ENCODE measurements at places on chromosomes 11 and 22.

- DNase-seq, result no peak
These were observed 76.4 kb upstream of the PPARA start for GRCh38 chr22:46073683-46074504.

DNA sequence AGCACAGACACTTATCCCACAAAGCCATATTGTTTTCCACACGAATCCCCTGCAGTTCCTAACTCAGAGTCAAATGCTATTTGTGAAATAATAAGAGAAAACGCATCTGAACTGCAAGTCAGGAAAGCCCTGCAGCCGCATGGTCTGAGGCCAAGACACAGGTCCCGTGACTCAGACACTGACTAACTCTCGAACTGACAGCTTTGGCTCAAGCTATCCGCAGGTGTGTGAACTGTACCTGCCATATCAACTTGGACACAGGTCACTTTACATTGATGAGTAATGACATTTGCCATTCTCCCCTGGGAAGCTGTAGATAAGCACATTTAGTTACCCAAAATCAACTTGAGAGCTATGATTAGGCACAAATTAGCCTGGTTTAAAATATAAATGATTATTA lies 34.9 kb upstream of the NFRKB start:
- DNase-seq, result no peak

DNA sequence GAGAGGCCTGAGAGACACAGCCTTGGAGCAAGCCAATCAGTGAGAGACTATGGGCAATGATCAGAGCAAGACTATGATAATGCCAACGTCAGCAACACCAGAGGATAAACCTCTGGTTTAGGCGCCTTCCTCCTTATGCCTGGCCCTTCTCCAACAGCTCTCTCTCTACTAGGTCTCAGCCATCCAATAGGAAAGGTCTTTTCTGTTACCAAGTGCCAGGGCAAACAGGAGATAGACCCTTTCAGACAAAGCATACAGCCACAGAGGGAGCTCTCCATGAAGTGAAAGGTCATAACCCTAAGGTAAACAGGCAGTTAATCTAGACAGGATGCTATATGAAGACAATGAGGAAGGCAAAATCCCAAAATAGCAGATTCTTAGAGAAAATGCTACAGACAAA lies 9.5 kb downstream of the STK33 start:
- DNase-seq, result no peak

- no peak for DNase-seq
These were observed 28.0 kb upstream of the KRTAP5-6 start for GRCh38 chr11:1668911-1669473.

DNA sequence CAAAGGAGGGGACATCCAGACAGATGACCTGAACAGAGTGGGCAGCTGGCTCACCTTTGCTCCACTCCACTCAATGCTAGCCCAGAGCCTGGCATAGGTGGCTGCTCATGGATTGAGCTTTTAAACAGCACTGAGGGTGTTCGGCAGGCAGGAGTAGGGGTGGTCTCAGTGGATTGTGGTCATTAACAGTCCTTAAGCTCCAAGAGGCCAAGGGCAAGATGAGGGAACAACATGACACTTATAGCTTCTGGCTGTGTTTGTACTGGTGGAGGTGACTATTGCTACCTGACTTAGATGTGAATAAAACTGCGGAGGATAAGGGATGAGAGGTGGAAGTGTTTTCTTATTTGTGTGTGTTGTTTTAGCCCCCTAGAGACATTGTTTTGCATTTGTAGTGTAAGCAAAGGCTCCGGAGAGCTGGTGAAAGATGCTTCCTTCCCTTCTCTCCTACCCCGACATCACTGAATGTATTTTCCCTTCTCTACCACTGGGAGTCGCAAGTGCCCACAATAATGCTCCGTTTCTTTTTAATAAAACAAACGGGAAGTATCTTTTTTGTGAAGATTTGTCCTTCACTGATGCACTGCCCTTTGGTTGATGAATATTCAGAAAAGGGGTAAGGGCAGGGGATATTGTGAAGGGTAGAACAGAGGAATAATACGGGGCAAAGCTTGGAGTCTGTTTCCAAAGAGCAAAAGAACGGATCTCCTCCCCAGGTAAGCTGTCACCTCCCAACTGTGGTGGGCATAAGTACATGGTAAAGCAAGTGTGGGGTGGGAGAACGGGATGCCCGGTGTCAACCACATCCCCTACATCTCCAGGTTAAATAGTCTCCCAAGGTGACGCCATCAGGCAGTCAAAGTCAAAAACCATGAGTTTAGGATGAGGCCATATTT lies 27.5 kb upstream of the MTNR1B start:
- peak; percentile 59 for DNase-seq

DNA sequence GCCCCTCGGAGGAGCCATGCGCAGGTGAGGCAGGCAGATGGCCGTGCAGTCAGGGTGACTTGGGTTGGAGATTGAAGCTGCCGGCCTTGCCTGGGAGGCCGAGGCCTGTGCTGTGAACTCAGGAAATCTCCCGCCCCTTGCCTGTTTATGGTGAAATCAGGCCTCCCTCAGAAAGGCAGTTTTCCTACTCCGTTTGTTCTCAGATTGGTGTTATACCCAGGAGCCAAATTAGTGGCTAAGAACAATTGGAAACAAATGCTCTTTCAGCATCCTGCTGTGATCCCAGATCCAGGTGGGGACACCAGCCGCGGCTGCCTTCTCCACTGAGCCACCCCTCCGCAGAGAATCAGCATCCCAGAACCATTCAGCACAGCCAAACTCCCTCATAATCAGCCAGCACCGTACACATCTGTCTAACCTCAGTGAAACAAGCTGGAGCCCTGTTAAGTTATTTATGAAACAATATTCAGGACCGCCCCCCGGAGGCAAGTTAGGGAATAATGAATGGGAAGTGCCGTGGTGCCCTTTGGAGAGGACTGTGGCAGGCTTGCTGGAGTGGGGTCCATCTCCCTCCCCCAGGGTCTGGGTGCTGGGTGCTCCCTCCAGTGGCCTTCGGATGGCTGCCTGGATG lies 60.0 kb downstream of the PKNOX2 start:
- DNase-seq, result peak; percentile 38

- no peak for DNase-seq
These were observed 4.3 kb upstream of the LRP5 start for GRCh38 chr11:68308068-68308467.

DNA sequence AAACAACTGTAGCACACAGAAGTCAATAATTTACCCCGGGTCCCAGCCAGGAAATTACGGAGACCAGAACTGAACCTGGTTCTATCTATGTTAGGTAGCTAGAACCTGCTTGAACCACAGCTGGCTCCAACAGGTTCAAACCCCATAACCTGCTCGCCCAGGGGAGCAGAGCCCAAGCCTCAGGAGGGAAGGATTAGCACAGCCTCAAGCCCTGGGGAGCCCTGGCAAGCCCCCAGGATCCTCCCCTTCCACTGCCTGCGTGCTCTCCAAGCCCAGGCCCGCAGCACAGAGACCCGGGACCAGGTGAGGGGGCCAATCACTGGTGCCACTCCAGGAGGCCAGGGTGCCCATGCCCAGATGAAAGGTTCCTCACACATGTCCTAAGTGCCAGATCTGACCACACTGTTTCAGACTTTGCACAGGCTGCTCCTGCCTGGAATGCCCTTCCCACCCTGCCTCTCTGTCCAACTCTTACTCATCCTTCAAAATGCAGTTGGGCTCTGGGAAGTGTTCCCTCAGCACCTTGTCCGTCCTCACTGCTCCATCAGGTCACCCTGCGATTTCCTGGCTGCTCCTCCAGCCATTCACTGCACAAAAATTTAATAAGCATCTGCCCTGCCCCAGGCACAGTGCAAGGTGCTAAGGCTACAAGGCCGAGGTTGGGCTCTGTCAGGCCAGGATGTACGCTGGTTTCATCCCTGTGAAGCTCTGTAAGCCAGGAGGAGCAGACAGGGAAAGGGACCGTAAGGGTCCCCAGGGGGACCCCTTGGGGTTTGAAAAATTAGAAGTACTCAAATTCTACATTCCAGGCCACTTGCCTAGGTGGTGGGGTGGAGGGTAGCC lies 32.2 kb downstream of the ARRB1 start:
- DNase-seq, result no peak

- DNase-seq, result peak; percentile 98
These were observed 31.0 kb downstream of the TMPRSS5 start for GRCh38 chr11:113675003-113675561.

DNA sequence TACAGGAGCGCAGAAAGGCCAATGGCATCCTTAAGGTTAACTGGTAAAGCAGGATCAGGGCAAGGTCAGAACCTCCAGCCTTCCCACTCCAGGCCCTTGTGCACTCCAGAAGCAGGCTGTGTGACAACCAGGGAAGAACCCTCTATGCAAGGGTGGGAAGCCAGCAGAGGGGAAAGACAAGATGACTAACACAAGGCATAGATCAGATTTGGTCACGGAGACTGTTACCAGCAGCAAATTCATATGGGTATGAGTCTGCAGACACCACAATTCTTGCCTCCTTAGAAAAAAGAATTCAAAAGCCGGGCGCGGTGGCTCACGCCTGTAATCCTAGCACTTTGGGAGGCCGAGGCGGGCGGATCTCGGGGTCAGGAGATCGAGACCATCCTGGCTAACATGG lies 39.8 kb upstream of the MTNR1B start:
- no peak for DNase-seq

DNA sequence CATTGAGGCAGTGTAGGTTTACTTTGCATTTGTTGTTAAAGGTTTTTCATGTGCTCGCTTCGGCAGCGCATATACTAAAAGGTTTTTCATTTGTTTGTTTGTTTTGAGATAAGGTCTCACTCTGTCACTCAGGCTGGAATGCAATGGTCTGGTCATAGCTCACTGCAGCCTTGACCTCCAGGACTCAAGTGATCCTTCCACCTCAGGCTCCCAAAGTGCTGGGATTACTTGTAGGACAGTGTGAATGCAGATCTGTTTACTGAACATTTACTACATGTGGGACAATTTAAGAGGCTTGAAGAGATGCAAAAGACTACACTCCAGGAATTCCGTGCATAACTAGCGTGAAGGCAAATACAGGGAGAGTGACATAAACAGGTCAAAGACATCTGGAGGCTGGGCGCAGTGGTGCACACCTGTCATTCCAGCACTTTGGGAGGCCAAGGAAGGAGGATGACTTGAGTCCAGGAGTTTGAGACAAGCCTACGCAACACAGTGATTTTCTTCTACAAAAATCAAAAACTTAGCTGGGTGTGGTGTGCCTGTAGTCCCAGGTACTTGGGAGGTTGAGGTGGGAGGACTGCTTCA lies 34.1 kb downstream of the YPEL1 start:
- DNase-seq, result no peak

- peak; percentile 80 for DNase-seq
These were observed 8.1 kb downstream of the CCDC15 start for GRCh38 chr11:124961972-124962609.

- DNase-seq, result no peak
These were observed 658 bp downstream of the STIP1 start for GRCh38 chr11:64186492-64187165.

GRCh38 chr11:46338988-46339666 lies 8.1 kb upstream of the DGKZ start:
- peak; percentile 49 for DNase-seq

GRCh38 chr11:6631361-6631890 lies 12.2 kb upstream of the TPP1 start:
- DNase-seq, result no peak

GRCh38 chr11:12279672-12280108 lies 97.7 kb upstream of the PARVA start:
- no peak for DNase-seq

DNA sequence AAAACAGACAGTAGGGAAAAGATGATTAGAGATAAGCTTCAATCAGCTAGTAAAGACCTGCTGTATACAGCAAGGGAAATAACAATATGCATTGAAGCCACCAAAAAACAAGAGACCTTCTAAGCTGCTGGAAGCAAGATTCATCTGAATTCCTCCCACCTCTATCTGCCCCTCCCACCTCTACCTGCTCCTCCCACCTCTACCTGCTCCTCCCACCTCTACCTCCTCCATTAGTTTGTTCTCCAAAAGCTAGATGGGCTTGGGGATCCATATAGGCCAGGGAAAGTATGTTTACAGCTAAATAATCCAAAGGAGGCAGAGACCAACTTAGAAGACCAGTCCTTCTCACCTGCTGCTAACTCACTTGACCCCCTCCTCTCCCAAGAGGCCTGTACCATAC lies 33.2 kb downstream of the PAK1 start:
- DNase-seq, result no peak

GRCh38 chr22:23700706-23701105 lies 9.9 kb downstream of the RGL4 start:
- DNase-seq, result no peak

DNA sequence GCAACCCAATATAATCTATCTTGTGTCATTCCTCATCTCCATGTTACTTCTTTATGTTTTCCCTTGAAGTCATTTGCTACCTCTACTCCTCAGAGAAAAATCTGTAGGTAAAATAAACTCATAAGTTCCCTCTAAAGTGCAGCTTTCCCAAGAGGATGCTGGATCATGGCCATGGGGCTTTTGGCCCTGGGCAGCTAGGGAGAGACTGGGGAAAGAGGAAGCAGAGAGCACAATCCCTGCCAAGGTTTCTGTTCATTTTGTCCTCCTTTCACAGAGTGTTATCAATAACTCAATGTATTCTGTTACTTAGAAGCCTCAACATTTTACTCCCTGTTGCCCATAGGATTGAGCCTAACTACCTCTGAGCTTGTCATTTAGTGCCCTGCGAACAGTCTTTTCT lies 9.0 kb downstream of the RNF121 start:
- DNase-seq, result no peak

GRCh38 chr11:17157761-17158160 lies 50.0 kb downstream of the PIK3C2A start:
- DNase-seq, result no peak

DNA sequence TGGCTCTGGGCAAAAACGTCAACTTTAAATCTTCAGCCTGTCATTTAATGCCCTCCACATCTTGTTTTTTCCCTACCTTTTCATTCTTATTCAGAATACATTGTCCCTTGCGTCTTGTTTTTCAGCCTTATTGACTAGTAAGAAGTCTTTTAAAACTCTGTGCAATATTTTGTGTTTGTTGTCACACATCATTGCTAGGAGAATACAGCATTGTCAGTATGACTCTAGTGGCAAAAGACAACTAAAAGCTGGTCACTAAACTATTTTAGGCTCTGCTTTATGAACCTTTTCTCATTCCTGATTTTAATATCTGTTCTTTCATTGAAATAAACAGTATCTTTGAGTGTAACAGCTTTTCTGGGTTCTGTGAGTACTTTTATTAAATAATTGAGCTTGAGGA lies 447.8 kb upstream of the CCDC179 start:
- DNase-seq, result no peak

DNA sequence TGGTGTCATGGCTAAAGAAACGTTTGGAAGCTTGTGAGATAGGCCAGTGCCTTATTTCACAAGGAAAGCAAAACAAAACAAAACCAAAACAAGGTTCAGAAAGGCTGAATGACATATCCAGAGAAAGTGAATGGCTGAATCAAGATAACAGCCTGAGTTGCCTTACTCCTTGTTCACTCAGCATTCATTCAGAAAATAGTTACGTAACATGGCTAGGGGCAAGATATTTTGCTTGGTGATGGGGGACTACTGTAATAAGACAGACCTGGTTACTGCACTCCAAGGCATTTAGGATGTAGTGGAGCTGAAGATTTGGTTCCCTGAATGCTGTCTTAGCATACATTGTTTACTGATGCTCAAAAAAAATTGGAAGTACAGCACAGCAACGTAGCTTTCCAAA lies 47.7 kb downstream of the C11orf91 start:
- no peak for DNase-seq

GRCh38 chr11:128298271-128298670 lies 289.1 kb downstream of the ETS1 start:
- DNase-seq, result no peak
